ENCODE measurements at places on chromosomes 1 and 21. TPM values are rescaled to one million over a fixed set of nuclear protein-coding genes. Genes with fewer than 3 reads are reported as not detected.

The DCST1 gene
- not detected for total RNA-seq

The MYOG gene
- total RNA-seq = not detected

The SELENOF gene
- total RNA-seq = 305 TPM

The AGBL4 gene
- not detected for total RNA-seq

The PAQR7 gene
- 2.7 TPM for total RNA-seq

The TMEM61 gene
- not detected for total RNA-seq

The RNF186 gene
- not detected for total RNA-seq

The ROR1 gene
- 0.53 TPM for total RNA-seq

The KDM1A gene
- total RNA-seq = 162 TPM

The DNAJC28 gene
- 2.3 TPM for total RNA-seq

The IGFN1 gene
- not detected for total RNA-seq

The TNNI3K gene
- not detected for total RNA-seq

The OR2T2 gene
- total RNA-seq = not detected

The CAPN8 gene
- not detected for total RNA-seq

The SON gene
- 322 TPM for total RNA-seq

The SYT11 gene
- total RNA-seq = 39.1 TPM

The ALG14 gene
- total RNA-seq = 2.1 TPM

The EFNA1 gene
- total RNA-seq = 30.5 TPM

The LGR6 gene
- total RNA-seq = not detected

The FMO5 gene
- 1.1 TPM for total RNA-seq

The TRIM46 gene
- 7.2 TPM for total RNA-seq

The LCE3D gene
- total RNA-seq = not detected

The OPRD1 gene
- total RNA-seq = not detected

The FAM177B gene
- not detected for total RNA-seq

The AMY1C gene
- not detected for total RNA-seq

The PCP4 gene
- not detected for total RNA-seq

The OR6K3 gene
- total RNA-seq = not detected

The FCMR gene
- not detected for total RNA-seq

The FLG2 gene
- total RNA-seq = not detected

The FAM151A gene
- not detected for total RNA-seq

The TPM3 gene
- total RNA-seq = 1,072 TPM

The B3GALT2 gene
- not detected for total RNA-seq

Measured in thoracic aorta endothelial cell (primary cell).